ENCODE measurements at places on chromosomes 7 and 10.
A peak's percentile ranks its signal among the peaks of the same experiment; 100 is the strongest.

DNA sequence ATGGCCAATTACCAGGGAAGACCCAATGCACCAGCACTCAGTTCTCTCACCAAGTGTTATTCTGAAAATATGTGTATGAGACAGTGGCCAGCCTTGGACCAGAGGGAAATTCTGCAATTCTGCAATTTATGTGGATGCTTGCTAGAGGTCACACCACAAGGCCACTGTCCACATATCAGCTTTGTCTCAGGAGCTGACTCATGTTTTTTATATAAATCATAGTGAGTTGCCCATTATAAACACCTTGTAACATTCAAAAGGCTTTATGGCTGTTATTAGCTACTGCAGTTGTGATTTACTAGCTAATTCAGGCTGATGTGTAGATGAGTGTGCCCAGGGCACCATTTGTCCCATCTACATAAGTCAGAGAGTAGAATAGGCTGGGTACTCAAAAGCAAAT lies 649.0 kb downstream of the LRMDA start:
- no peak for DNase-seq

- DNase-seq = peak; percentile 44
Measured at GRCh38 chr10:127977357-127978009, 70.6 kb downstream of the PTPRE start.

DNA sequence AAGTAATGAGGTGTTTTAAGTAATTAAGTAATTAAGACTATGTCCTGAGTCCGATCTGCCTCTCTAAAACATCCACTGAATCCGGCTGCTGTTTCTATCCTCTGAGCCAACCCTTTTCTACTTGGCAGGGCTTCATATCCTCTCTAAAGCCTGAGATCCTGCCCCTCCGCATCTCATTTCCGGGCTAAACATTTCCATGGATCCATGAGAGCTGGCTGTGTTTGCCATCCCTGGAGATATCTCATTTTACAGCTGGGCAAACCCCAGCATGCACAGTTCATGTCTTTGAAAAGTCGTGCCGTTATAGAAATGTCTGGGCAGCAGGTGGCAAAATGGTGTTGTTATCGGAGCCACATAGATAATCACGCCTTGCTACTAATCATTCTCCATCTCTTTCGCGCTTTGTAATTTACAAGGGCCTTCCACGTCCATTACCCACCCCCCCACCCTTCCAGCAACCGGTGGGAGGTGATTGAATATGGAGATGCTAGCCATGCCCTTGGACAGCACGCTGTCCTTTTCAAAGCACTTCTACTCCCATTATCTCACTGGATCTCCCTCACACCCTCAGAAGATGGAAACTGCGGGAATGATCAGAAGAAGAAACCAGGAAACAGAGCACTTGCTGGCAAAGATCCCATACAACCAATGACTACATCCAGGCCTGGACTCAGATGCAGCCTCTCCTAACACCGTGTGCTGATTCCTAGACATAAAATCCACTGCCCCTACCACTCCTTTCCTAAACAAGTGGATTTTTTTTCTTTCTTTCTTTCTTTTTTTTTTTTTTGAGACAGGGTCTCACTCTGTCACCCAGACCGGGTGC lies 1189.2 kb downstream of the TYW1 start:
- DNase-seq = no peak

DNA sequence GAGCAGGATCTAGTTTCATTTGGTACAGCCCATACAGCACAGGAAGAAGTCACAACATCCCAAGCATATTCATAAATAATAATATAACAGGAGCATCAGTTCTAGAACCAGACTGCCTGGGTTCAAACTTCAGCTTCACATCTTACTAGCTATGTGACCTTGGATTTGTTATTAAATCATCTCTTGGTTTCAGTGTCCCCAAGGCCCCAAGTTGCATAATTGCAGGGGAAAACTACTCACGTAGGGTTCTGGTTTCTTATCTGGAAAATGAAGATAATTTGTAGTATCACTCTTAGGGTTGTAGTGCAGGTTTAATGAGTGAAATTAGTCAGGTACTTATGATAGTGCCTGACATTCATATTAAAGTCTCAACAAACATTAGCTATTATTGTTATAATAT lies 5.5 kb upstream of the IQUB start:
- DNase-seq = no peak

DNA sequence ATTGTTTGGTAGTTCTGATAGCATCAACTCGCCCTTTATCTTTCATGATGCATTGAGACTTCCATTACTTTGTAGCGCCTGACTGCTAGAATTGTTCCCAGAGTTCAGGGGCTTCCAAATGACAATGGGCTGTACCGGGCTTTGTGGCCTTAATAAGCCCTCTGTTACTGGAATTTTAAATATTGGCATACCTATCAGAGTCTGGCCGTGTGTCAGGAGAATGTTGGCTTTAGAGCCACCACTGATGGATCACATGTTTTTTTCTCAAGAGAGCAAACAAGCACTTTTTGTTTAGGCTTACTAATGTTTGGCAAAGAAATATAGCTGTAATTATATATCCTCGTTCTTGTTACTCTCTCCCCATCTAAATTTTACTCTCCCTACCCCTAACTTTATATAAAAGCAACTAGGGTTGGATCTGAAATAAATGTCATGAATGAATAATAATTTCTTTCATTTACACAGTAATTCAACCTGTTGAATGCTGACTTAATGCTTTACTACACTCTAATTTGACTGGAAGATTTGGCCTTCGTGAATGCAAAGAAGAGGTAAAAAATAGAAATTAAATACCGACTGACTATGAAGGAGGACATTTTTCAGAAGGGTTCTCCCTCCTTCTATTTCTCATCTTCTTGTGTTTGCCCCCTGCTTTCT lies 396.7 kb downstream of the AUTS2 start:
- DNase-seq = no peak
